Left renal cortex interstitium (tissue), 4 donors: ENCODE measurements at places on chromosomes 6 and 20.

- no peak for DNase-seq
Measured at GRCh38 chr6:94215552-94215951, 796.2 kb upstream of the EPHA7 start.

- DNase-seq: no peak
Measured at GRCh38 chr20:63301671-63302070, 8.7 kb downstream of the COL20A1 start.

- no peak for DNase-seq
Measured at GRCh38 chr20:53652859-53653517, 59.3 kb upstream of the ZNF217 start.

- DNase-seq: no peak
Measured at GRCh38 chr20:32580970-32581838, 3.9 kb downstream of the NOL4L start.

GRCh38 chr6:70103798-70104197 lies 199.1 kb downstream of the COL9A1 start:
- DNase-seq: no peak

DNA sequence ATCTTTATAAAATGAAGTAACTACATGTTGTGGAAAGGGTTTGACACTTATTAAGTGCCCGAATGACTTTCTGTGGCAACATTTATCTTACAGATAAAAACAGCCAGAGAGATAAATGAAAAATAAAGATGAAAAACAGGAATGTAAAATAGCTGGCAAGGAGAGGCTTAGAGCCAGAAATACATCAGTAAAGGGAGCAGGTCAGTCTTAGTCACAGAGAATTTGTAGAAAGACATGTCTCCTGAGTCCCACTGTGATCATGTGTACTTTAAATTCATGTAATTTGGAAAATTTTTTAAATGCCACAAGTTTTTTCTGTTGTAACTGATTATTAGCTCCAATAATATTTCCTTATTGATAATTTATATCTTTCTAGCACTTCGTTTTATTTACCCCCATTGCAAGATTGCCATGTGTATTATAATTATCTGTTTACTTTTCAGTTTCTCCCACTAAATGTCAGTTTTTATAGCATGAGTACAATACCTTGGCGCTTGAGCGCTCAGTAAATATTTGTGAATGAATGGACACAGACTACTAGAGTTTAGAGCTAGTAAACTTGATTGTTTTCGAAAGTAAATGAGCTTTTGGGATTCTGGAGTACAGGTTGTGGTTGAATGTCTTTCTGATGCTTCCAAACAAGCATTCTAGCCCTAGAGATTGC lies 15.2 kb downstream of the TAB2 start:
- DNase-seq: no peak

GRCh38 chr6:124854338-124854922 lies 107.8 kb upstream of the RNF217 start:
- no peak for DNase-seq

- DNase-seq: no peak
Measured at GRCh38 chr20:60513141-60513540, 554.9 kb downstream of the CDH26 start.

- DNase-seq: no peak
Measured at GRCh38 chr20:36836591-36837269, 39.2 kb upstream of the TLDC2 start.

GRCh38 chr6:145621776-145622175 lies 113.5 kb downstream of the EPM2A start:
- DNase-seq: no peak

DNA sequence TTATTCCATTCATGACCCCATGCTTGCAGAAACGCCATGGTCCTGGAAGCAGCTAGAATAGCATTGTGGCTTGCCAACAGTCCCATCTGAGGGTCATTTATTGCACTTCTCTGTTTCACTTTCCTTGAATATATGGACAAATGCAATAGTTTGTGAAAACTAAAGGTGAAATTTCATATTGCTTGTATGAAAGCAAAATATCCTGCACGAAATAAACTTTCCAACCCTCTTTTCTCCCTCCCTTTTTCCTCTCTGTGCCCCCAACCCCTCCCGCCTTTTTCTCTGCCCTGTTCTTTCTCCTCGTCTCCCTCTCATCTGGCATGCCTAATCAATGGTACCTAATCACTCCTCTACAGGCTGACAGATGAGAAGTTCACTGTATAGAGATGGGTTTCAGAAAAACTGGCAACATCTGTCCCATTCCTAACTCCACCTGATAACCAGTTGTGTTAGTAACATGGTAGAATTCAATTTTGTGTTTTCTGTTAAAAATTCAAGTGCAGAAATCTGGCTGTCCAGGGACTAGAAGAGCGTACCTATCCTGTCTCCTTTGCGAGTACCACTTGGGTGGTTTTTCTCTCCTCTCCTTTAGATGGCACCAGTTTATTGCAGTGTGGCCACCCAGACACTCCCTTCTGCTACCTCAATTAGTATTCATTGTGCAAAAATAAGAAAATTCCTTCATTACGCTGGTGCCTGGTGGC lies 198.6 kb downstream of the FOXA2 start:
- DNase-seq: no peak

DNA sequence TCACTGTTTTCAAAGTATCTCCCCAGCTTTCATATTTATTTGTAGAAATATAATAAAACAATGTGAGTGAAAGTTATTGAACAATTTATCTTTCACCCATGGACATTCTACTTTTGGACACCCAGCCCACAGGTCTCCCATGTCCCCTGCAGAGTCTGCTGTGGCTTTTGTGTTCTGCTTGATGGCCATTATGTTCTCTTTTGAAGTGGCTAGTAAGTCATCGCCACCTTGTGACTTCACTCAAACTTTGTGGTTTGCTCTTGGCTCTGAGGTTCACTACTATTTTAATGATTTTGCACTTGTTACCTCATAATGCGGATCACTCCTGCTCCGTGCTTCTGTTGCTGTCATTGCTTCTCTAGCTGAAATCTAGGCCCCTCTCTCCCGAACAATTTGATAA lies 10.2 kb upstream of the DEFB113 start:
- no peak for DNase-seq

- no peak for DNase-seq
Measured at GRCh38 chr6:31545291-31545690, 1.1 kb downstream of the ATP6V1G2 start.

DNA sequence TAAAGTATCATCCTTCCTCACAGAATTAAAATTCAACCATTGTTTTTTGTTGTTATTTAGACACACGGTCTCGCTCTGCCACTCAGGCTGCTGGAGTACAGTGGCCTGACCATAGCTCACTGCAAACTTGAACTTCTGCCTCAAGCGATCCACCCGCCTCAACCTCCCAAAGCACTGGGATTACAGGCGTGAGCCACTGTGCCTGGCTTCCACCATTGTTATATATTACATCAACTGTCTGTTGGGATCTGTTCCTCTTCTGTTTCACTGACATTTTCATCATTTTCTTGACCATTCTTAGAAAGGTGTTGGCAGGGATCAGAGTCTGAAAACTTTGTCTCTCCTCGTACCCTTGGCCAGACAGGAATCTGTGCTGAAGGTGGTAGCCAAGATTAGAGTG lies 21.3 kb upstream of the TULP1 start:
- DNase-seq: no peak

DNA sequence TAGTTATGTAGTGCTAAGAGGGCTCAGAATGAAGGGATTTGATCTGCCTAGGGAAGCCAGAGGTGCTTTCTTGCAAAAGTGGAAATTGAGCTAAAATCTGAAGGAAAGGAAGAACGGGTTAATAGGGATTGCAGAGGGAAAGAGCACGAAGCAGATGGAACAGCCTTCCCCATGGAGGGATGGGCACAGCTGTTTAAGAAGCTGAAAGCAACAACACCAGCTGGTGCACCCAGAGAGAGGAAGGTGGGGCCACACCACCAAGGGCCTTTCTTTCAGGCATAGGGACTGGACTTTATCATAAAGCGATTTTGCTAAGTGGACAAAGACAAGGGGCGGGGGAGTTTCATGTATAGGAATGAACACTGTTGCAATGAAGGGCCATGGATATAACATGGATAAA lies 65.8 kb upstream of the SNRPB2 start:
- DNase-seq: no peak

DNA sequence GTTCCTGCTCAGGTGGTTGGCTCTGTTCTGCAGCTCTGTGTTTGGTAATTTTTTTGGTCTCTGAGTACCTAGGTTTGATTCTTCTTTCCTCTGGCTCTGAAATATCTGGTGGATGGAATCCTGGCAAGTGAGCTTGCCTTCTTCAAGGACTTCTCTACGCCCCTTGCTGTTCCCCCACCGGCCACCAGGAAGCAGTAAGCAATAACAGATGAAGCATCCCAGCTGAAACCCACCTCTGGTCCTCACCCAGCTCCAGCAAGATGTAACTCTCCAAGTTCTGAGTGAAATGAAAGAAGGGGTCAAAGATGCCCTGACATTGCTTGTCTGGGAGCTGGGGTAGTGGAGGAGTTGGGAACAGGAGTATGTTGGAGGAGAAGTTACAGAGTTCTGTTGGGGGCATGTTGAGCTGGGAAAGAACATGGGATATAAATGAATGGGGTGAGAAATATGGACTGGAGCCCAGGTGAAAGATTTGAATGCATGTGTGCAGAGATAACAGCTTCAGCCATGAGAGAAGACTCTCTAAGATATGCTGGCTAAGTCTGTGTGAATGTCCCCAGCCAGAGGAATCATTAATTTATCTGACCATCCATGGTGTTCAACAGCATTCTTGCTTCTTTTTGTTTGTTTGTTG lies 51.3 kb upstream of the GLP1R start:
- no peak for DNase-seq

DNA sequence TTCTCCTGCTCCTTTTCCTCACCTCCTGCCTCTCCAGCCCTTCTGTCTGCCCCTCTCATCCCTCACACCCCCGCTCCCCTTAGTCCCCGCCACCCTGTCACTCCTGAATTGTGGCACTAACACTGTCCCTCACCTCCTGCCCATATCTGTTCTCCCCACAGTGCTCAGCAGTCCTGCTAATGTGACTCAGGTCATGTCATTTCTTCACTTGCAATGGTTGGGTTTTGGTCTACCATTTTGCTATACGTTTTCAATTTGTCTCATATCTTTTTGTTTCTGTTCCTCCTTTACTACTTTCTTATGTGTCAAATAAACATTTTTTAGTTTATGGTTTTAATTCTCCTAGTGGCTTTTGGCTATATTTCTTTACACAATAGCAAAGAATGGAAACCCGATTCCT lies 1.3 kb upstream of the HLA-B start:
- DNase-seq: no peak
